ENCODE measurements at places on chromosomes 1 and 21. TPM values are rescaled to one million over a fixed set of nuclear protein-coding genes. Genes with fewer than 3 reads are reported as not detected.

Gene RGS7
- not detected for total RNA-seq

Gene GBP5
- total RNA-seq, result 425 TPM

Gene KIF17
- total RNA-seq, result not detected

Gene AGT
- not detected for total RNA-seq

DNA sequence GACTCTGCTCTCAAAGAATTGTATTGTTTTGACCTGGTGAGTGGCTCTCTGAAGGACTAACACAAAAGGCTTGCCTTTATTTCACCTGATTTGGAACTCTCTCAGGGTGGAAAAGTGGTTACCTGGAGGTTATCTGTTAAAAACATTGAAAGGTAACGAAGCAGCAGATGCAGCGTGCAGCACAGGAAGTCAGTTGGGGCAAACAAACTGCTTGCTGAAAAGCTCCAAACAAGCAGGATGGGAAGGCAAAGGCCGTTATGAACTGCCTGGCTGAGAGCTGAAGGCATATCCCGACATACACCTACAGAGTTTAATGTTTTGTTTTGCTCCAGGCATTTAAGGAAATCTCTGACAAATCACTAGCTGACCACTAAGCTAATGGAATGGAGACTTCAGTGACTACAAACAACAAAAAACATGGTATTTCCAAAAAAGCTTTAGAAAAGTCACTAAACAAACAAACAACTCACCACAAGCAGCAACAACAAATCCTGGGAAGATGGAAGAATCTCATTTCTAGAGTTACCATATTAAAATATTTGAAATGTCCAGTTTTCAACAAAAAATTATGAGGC is 44.3 kb upstream of the BATF3 start:
- peaks cover 8% of the 10 kb centered on the region for H3K36me3 ChIP-seq
- H3K4me3 ChIP-seq, result peak overlapping the region; percentile 14
- H3K27ac ChIP-seq, result no peak overlapping the region
- peaks cover 9% of the 10 kb centered on the region for H3K4me1 ChIP-seq
- no peaks in the 10 kb centered on the region for H3K27me3 ChIP-seq

DNA sequence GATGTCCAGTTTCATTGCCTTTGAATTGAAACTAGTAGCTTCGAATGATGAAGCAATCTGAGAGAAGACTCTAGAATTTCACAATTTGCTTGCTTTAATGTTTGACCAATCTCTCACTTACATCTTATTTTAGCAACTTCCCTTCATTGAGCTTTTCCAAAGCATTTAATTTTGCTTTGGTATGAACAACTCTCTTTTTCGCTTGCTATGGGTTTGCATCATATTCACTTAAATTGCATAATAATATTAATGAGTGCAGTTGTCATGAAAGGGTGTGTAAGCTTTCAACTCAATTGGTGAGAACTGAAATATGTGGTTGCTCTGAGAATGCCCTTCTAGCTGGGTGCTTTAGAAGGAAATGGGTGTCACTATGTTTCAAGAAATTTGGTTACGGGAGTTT is 309.2 kb downstream of the HLX start:
- H3K27ac ChIP-seq, result no peak overlapping the region
- no peaks in the 10 kb centered on the region for H3K36me3 ChIP-seq
- H3K4me3 ChIP-seq, result no peak overlapping the region
- no peaks in the 10 kb centered on the region for H3K4me1 ChIP-seq
- no peaks in the 10 kb centered on the region for H3K27me3 ChIP-seq
- no peak for DNase-seq

GRCh38 chr1:162732094-162732493 is 58.4 kb upstream of the HSD17B7 start:
- H3K36me3 ChIP-seq, result no peaks in the 10 kb centered on the region
- no peaks in the 10 kb centered on the region for H3K4me1 ChIP-seq
- H3K4me3 ChIP-seq, result no peak overlapping the region
- no peak overlapping the region for H3K27ac ChIP-seq
- no peak for DNase-seq

- no peaks in the 10 kb centered on the region for H3K4me1 ChIP-seq
- H3K4me3 ChIP-seq, result no peak overlapping the region
Observed at GRCh38 chr1:110107867-110108469, 4.3 kb upstream of the UBL4B start.

GRCh38 chr1:183876309-183876708 is 71.4 kb downstream of the RGL1 start:
- no peaks in the 10 kb centered on the region for H3K27me3 ChIP-seq
- no peaks in the 10 kb centered on the region for H3K36me3 ChIP-seq
- H3K27ac ChIP-seq, result no peak overlapping the region
- no peak overlapping the region for H3K4me3 ChIP-seq
- DNase-seq, result no peak
- H3K4me1 ChIP-seq, result peaks cover 5% of the 10 kb centered on the region

All from CD4-positive, CD25-positive, alpha-beta regulatory T cell (primary cell).